ENCODE measurements at places on chromosomes 2 and 18.
A peak's percentile ranks its signal among the peaks of the same experiment; 100 is the strongest.

- no peak for DNase-seq
Measured at GRCh38 chr2:168146892-168147810, 100.2 kb downstream of the STK39 start.

GRCh38 chr2:232666051-232666805 is 30.9 kb upstream of the GIGYF2 start:
- no peak for DNase-seq

GRCh38 chr2:158487419-158487818 is 30.7 kb downstream of the PKP4 start:
- DNase-seq, result no peak

DNA sequence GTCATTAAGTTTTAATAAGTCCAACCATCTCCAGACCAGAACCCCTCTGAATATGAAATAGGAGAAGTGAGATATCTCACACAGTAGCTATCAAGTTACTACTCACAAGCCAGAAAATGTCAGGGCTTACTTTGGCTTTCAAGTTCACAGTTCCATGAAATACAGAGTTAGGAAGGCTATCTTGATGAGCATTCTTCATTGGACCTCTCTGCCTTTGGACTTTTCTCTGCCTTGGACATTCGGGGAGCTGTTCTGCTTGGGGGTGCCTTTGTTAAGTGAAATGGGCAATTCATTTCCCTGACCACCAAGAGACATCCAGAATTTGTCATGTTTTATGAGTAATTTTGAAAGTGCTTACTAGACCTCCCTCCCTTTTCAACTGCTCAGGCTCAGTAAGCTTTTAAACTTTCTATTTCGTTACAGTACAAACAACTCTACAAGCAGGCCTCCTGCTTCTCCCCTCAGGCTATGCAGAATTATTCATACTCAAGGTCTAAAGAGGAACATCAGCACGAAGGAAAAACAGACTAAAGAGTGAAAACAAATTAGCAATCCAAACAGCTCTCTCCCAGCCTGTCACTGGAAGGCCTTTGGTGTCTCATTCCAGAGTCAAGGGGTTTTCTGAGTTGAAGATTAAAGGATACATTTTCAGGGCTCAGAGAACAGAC is 95.3 kb downstream of the MREG start:
- peak; percentile 7 for DNase-seq

GRCh38 chr2:57760381-57760801 is 286.2 kb upstream of the VRK2 start:
- no peak for DNase-seq

DNA sequence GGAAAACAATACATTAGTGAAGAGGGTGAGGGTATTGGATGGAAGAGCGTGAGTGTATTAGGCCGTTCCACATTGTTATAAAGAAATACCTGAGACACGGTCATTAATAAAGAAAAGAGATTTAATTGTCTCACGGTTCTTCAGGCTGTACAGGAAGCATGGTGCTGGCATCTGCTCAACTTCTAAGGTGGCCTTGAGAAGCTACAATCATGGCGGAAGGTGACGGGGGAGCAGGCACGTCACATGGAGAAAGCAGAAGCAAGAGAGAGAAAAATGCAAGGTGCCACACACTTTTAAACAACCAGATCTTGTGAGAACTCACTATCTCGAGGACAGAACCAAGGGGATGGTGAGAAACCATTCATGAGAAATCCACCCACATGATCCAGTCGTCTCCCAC is 18.2 kb downstream of the HPCAL1 start:
- DNase-seq, result no peak

GRCh38 chr2:69386360-69386759 is 667 bp downstream of the GFPT1 start:
- DNase-seq, result no peak

GRCh38 chr2:192288295-192288694 is 93.6 kb upstream of the TMEFF2 start:
- no peak for DNase-seq

DNA sequence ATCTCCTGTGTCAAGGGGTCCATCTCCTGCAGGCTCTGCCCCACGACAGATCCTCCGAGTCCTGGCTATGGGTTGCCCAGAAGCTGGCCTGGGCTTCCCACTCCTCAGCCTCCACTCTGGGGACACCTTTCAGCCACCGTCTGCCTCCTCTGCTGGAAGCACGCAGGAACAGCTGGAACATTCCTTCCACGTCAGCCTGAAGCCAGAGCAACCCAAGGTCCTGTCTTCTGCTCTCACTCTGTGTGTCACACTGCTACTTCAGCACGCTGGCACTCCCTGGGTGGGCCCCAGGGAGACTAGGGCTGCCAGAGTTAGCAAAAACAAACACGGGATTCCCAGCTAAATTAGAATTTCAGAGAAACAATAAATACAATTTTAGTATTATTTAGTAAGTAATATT is 148.8 kb downstream of the HRH4 start:
- DNase-seq, result no peak

DNA sequence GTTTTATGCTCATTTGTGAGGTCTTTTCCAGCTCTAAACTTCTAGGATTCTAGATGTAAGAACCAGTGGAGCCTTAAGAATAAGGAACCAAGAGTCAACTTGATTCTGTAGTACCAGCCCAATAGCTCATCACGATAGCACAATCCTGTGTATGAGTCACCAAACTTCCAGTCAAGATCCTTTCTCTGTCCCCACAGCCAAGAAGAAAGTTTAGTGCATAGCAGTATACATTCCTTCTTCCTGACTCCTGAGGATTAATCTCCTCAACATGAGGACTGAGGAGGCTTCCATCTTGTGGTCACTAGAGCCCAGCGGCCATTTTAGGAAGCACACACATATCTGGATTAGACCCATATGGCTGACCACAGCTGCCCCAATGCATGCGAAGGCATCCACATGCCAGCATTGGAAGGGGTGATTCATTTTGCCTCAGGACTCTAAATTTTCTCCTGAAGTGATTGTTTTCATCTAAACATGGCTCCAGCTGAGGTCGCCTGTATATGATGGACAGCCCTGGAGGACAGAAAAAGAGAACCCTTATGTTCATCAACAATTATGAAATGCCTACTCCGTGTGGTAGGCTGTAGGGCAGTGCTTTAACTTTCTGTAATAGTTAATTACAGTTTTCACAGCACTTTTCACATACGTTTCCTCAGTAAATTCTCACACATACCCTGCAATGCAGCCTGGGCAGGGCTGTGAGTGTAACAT is 53.5 kb downstream of the RASGRP3 start:
- peak; percentile 56 for DNase-seq

GRCh38 chr2:207107551-207107950 is 58.2 kb downstream of the KLF7 start:
- DNase-seq, result no peak

DNA sequence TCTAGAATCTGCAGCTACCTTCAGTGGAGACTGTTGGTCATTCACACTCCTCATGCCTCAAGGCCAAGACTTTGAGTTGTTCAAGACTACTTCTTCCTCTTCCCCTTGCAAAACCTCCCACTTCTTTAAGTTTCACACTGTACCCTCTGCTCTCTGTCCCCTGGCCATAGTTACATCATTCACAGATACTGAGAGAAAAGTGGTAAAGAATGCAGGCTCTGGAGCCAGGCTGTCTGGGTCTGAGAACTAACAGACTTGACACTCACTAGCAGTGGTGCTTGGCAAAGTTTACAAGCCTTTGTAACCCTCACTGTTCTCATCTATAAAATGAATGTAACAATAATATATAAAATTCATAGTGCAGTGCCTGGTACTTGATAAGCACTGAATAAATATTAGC is 61.8 kb downstream of the CDH20 start:
- DNase-seq, result no peak

- DNase-seq, result no peak
Measured at GRCh38 chr2:38722271-38723061, 28.7 kb downstream of the SRSF7 start.

DNA sequence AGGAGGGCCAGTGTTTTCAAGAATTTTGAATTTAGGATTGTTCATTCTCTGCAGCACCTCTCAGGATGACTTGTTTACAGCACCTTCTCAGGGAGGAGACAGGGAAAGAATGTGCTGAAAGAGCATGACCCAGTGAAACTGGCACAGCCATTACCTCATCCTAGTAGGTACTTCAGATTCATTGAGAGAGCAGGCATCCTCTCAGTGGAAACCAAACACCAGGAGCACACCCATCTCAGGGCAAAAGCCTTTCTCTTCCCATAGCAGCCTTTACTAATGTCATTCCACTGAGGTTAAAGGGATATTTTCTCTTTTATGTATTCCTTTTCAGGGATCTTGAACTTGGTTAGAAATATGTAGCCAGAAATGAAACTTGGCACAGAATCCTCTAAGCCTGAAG is 2.6 kb downstream of the MAP2 start:
- DNase-seq, result no peak

- DNase-seq, result no peak
Measured at GRCh38 chr2:239919774-239920692, 105.1 kb downstream of the NDUFA10 start.

DNA sequence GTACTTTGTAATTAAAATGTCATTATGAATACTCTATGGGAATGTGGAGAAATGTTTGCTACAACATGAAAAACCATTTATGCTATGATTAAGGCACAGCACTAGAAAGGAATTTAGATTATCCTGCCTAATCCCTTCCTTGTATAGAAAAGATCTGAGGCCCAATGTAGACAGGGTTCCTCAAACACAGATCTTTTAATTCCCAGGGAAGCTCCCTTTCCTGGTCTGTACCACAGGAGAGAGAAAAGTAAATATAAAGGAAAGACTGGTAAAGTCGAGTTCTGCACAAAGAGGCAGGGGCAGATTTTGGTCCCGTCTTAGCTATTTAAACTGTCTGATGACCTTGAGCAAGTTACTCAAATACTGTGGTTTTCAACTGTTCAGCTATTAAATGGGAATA is 84.7 kb downstream of the ICA1L start:
- DNase-seq, result no peak

- DNase-seq, result no peak
Measured at GRCh38 chr18:79859314-79859713, 61.6 kb downstream of the KCNG2 start.

- DNase-seq, result no peak
Measured at GRCh38 chr2:17571681-17572080, 31.2 kb downstream of the VSNL1 start.

GRCh38 chr2:86068136-86068588 is 37.5 kb downstream of the POLR1A start:
- peak; percentile 36 for DNase-seq

- DNase-seq, result no peak
Measured at GRCh38 chr2:11058129-11058528, 97.1 kb upstream of the SLC66A3 start.

DNA sequence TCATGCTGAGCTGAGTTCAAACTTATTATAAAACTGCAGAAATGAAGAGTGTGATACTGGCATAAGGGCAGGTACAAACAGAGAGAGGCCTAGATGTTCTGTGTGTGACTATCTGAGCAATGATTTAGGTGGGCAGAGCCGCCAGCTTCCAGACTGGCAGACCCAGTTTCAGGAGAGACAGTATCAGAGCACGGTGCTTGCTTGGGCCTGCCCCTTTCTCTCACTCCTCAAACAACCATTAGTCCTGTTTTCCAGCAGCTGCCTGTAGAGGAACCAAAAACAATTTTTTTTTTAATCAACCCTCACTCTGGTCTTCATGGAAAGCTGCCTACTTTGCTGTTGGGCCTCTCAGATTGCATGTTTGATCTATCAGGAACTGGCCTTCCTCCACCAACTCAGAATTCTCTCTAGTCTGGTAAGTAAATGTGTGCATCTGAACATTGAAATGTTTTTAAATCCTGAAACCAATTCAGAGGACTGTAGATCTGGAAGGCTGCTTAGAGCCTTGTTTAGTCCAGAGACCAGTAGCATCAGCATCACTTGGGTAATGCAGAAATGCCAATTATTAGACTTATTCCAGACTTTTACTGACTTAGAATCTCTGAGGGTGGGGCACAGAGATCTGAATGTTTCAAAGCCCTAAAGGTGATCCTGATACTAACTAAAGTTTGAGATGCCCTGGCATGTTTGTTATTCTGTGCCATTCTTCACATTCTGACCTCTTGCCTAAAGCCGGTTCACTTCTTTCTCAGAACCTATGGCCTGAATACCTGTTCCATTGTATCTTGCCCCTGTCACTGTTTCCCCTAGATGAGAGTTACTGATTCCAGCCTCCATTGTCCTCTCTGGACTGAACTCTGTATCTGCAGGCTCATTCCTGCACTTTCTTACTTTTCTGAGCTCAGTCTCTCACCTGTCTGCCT is 24.8 kb upstream of the CRIM1 start:
- DNase-seq, result no peak

DNA sequence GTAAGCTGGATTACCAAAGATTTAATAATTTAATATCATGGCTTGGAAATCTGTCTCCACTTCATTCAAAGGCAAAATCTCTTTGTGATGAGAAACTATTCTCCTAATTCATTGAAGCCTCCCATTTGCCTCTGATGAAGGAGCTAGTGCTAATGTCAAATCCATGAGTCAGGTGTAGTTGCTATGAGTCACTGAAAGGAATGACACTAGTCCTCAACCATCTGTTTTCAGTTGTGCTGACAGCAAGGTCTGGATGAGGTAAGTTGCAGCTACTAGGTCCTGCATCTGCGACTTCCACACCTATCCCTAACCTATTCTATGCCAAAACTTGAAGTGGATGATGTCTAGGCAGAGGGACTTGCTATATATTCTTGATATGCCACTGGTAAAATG is 324.0 kb upstream of the UBE2E3 start:
- no peak for DNase-seq

DNA sequence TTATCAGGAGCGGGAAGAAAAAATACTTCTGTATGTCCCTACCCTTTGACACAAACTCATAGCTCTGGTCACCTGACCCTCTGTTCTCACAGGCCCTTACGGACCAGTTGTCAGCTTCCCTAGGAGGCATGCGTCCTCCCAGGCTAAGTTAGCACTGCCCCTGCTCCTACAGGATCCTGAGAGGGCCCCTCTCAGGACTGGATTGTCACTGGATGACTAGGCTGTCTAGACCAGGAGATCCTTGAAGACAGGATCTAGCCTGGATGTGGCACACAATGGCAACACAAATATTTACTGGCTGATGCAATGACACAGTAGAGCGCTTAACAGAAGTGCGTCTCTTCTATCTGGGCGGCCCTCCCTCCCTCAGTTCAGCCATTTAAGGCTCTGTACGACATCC is 7.7 kb downstream of the FAM228A start:
- no peak for DNase-seq

GRCh38 chr18:37657493-37657892 is 91.9 kb upstream of the CELF4 start:
- no peak for DNase-seq

GRCh38 chr2:58984731-58985130 is 743.6 kb upstream of the FANCL start:
- DNase-seq, result no peak

- no peak for DNase-seq
Measured at GRCh38 chr2:220489121-220489520, 861.7 kb downstream of the SLC4A3 start.

DNA sequence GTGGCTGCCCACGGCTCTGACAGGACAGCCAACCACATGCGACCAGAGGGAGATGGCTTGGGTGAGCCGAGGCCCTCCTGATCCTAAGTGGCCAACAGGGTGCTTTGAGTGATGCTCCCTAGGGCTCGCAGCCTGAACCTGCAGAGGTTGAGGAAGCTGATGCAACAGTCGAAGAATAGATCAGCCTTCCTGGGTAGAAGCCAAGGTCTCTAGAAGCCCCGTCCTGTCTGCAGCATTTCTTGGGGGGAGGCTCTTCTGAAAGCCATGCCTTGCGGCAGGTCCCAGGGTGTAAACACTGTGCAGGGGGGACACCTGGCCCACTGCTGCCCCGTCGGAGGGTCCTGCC is 136.4 kb downstream of the HDAC4 start:
- DNase-seq, result peak; percentile 47

All from lung microvascular endothelial cell (primary cell).